ENCODE measurements at places on chromosomes 6 and 20. TPM values are rescaled to one million over a fixed set of nuclear protein-coding genes. Genes with fewer than 3 reads are reported as not detected.

DNA sequence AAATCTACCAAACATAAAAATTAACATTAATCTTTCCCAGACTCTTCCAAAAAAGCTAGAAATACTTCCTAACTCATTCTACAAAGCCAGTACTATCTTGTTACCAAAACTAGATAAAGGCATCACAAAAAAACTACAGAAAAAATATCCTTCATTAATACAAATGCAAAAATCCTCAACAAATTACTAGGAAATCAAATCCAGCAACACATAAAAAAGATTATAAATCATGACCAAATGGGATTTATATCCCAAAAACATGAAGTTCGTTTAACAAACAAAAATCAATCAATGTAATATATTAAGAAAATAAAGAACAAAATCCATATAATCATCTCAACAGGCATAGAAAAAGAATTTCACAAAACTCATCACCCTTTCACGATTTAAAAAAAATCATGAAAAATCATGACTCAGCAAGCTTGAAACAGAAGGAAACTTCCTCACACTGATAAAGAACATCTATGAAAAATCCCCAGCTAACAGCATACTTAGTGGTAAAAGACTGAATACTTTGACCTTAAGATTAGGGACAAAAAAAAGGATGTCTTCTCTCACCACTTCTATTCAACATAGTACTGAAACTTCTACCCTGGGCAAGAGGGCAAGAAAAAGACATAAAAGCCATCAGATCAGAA, 43.2 kb downstream of the RANBP9 start:
- no peak for DNase-seq

DNA sequence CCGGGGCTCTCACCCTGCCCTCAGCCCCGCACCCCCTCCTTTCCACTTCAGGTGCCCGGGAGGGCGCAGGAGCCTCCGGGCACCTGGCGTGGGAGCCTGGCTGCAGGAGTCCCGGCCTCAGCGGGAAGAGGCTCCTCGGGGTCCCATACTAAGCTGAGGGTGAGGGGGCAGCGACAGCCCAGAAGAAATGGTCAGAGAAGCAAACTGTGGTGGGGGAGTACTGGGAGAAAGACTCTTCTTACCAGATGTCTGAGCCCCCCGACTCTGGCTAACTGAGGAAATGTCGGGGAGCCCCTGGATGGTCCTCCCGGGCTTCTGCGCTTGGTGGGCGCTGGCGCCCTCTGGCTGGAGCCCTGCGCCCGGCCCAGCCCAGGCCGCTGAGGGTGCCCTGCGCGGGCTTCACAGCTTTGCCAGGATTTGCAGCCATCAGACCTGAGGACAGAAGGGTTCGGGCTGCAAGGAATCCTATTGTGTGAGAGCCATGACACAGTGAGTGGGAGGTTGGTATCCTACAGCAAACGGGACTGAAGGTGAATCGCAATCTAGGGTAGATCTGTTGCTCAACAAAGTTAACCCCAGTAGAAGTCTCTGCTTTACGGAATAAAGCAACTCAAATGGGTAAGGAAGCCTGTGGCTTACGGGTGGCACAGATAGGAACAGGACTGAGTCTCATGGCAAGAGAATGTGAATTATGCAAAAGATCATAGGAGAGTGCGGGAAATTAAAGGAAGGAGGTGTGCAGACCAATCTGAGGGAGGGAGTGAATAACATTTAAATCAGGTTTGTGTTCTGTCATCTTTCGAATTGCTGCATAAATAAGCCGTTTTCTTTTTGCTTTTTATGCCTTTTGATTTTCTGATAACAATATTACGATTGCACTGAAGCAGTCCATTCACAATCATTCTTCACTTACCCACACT, 639 bp upstream of the RCAN2 start:
- DNase-seq, result no peak

- DNase-seq, result no peak
Observed at GRCh38 chr20:39310363-39310995, 348.3 kb downstream of the DHX35 start.

DNA sequence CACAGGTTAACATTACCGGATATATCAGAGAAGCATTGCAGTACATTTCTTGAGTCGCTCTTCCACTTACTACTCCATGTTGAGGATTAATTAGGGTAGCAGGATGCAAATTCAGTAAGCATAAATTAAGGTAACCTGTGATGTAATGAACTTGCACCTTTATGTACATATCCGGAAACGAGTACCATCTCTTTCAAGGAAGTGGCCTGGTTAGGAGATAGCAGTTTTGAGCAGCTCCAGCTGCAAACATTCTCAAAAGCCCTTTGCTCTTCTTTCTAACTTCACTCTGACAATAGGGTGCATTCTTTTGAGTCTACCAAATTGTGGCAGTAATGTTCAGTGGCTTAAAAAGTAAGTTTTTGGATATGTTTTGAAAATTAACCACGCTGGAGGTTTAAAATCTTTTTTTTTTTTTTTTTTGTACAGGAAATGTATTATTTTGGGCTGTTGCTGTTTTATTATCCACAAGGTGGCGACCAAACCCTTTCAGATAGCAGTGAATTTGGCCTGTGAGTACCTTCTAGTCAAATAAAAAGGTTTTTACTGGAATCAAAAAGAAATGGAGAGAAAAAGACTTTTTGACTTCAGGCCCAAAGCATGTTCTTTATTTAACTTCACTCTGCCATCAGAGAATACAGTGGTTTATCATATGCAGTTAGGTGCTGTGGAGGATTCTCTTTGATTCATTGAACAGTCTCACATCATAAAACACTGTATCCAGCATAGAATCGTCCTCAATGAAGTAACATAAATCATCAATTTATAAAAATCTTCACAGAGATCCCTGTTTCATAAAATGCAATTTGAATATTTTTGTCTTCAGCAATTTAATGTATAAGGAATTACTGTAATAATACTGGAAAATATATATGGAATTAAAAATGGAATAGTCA, 8.9 kb downstream of the FAM217B start:
- DNase-seq, result no peak

GRCh38 chr6:73325656-73326055, 28.4 kb downstream of the DPPA5 start:
- no peak for DNase-seq

GRCh38 chr6:144853603-144854002, 568.5 kb downstream of the UTRN start:
- no peak for DNase-seq

GRCh38 chr6:107607116-107607515, 117.2 kb downstream of the SOBP start:
- DNase-seq, result no peak

GRCh38 chr6:151284012-151284411, 44.2 kb downstream of the AKAP12 start:
- DNase-seq, result no peak

GRCh38 chr20:21358737-21359136, 38.6 kb downstream of the NKX2-4 start:
- no peak for DNase-seq

DNA sequence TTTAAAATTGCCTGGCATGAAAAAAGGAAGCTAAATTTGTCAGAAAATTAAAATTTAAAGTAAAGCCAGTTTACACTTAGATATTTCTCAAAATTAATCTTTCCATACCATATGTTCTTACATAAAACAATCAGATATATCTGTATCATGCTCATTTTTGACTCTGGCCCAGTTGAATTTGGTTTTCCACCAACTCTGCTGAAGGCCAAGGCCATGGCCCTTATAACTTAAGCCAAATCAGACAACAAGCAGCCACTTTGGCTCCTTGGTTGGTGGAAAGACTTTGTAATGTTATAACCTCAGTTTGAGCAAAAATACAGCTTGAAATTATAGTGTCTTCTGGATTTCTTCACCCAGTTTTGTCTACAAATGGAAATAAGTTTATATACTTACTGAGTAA, 97.3 kb downstream of the CENPW start:
- no peak for DNase-seq

- no peak for DNase-seq
Observed at GRCh38 chr6:70863343-70863742, 93.5 kb downstream of the B3GAT2 start.

GRCh38 chr6:1665214-1665613, 55.5 kb downstream of the FOXC1 start:
- DNase-seq, result no peak

DNA sequence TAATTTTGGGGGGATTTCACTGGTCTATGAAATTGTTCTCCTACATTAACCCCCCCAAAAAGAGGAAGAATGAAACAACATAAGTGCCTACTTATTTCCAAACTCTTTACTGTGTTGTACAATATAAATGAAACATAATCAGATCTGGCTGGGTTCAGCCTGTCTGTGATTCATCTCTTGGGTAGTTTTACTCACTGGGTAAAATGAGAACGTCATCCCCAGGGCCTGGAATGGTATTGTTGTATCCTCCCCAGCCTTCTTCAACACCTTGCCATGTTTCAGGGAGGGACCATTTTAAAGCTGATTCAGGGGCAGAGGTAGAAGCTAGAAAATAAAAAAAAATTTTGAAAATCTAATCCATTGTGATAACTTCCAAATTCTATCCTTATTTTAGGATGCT, 256.7 kb downstream of the PKHD1 start:
- DNase-seq, result no peak

GRCh38 chr6:130129762-130130246, 92.9 kb downstream of the SAMD3 start:
- DNase-seq, result no peak

DNA sequence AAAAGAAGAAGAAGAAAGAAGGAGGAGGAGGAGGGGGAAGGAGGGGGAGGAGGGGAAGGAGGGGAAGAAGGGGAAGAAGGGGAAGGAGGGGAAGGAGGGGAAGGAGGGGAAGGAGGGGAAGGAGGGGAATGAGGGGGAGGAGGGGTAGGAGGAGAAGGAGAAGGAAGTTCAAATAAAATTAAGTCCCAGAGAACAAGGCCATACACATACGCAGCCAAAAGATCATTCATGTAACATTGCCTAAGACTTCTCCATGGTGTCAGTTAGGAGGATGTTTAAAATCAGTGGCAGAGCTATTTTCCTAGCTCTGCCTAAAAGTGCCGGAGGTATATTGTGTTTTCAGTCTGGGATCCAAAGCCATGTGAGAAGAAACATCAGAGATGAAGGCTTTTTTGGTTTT, 75.8 kb downstream of the PLCB4 start:
- DNase-seq, result no peak

DNA sequence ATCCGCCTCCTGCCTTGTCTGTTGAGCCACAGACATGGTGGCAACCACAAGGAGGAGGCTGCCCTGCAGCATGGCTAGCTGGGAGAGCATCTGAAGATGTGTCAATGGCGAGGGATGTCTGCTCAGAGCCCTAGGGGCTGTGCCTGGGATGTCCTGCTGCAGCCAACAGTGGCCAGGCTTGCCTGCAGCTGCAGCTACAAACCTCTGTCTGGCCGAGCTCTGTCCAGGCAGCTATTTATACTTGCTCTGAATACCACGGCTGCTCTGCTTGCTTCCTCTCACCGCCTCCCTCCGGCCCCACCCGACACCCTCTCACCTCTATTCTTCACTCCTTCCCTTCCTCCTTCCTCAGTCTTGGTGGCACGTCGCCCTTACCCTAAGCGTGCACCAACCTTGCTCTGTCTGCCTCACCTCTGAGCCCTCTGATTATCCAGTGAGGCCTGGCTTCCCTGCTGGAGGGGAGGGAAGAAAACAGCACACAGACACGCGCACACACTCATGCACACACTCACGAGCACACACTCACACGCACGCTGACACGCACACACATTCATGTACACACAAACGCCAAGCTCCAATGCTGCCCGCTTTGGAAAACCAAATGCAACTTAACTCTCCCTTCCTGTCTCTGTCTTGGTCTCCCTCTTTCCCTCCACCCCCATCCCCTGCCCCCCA, at the start of gene ANGPT4:
ANGPT4 (minus strand) TSS at position 210 of the 675 bp plus-strand sequence; CDS start at position 90, 120 bp downstream.
- DNase-seq, result no peak

- no peak for DNase-seq
Observed at GRCh38 chr6:89289710-89290109, 25.4 kb downstream of the GABRR2 start.

DNA sequence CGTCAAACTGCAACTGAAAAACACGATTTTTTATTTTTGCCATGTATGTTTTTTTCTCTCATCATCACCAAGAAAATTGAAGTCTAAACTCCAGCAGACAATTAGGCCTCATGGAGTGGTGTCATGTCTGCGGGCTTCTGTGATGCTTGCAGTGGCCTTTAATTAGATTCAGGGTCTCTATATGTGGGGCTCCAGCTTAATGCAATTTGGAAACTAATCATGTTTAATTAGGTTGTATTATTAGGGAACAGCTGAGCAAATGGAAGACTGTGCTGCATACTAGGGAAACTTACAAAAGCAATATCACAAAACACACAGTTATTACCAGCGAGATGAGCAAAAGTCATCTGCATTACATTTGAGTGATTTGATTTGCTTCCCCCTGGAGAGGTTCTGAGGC, 132.9 kb upstream of the PMEPA1 start:
- no peak for DNase-seq

GRCh38 chr6:82239597-82239996, 7.9 kb downstream of the IBTK start:
- no peak for DNase-seq

GRCh38 chr6:116568111-116568510, 3.2 kb upstream of the RWDD1 start:
- DNase-seq, result no peak

DNA sequence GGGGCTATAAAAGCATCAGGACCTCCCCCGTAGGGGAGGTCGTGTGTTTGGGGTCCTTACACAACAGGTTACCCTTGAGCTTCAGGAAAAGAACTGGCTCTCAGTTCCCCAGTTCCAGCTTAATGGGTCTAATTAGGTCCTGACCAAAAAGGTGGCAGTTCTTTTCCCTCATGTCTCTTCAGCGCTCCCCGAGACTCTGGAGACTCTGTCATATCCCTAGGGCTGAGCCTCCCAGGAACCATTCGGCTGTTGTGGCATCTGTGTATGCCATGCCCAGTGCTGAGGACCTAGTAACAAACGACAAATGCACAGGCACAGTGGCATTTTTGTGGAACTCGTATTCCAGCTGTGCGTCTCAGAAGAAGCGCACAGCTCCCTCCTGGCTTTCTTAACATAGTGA, 14.6 kb downstream of the PRDM1 start:
- no peak for DNase-seq

DNA sequence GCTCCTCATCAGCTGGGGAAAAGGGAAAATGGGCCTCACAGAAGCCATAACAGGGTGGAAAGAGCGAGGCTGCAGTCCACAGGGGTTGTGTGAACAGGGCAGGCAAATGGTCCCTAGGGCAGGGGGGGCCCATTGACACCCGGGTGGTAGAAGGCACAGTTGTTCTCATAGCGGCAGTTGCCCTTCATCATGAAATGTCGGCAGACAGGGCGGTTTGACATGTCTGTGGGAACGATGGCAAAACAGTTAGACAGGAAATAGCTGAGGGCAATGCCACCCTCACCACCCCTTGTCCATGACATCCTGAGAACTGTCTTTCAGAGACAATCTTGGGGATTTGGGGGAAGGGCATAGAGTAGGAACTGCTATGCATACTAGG, 15.6 kb downstream of the PPP1R10 start:
- DNase-seq, result no peak

- DNase-seq, result no peak
Observed at GRCh38 chr6:142400495-142400894, 98.7 kb downstream of the ADGRG6 start.

- DNase-seq, result no peak
Observed at GRCh38 chr20:60486315-60486714, 528.1 kb downstream of the CDH26 start.

The VWA7 gene
- total RNA-seq, result 0.15 TPM

The TRPC4AP gene
- total RNA-seq, result 83.4 TPM

The CEP250 gene
- total RNA-seq, result 43.6 TPM

The GJA10 gene
- total RNA-seq, result not detected

The BFSP1 gene
- total RNA-seq, result 11.7 TPM

The CST7 gene
- total RNA-seq, result not detected

The RFX6 gene
- not detected for total RNA-seq

The KIAA0408 gene
- 1.2 TPM for total RNA-seq

All from chondrocyte (in vitro differentiated cells).